CD4-positive, alpha-beta T cell (primary cell): ENCODE measurements at places on chromosomes 7 and 10.

GRCh38 chr7:34260279-34260678, 354.9 kb downstream of the BMPER start:
- DNase-seq: no peak

- no peak for DNase-seq
These were observed 17.9 kb downstream of the PFKFB3 start for GRCh38 chr10:6220418-6221191.

GRCh38 chr7:134770676-134771075, 8.8 kb upstream of the CALD1 start:
- no peak for DNase-seq

DNA sequence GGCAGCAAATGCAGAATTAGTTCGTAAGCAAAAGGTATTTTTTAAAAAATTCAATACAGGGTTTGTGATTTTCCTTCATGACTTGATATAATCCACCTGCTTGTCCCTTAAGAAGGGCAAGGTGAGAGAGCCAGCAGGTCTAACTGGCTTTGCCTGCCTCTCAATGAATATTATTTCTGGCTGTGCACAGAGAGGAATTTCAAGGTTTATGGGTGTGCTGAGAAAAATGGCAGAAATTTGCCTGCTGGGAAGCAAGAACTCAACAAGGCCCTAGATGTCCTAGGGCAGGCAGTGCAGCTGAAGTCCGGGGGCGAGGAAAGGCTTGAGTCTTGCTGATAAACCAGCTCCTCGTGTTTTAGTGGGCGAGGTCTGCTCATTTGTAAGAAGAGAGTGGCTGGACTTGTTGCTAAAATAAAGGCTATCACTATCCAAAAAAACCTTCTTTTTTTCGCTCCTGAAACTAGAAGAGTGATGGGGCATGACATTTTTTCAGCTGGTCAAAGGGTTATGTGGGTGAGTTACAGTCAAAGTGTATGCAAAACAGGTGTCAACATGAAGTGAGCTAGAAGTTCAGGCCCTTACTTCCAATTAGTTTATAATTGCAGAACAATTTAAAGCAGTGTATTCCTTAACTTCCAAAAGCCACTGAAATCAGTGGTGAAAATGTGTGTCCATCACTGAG, 385.8 kb upstream of the KLF6 start:
- no peak for DNase-seq

DNA sequence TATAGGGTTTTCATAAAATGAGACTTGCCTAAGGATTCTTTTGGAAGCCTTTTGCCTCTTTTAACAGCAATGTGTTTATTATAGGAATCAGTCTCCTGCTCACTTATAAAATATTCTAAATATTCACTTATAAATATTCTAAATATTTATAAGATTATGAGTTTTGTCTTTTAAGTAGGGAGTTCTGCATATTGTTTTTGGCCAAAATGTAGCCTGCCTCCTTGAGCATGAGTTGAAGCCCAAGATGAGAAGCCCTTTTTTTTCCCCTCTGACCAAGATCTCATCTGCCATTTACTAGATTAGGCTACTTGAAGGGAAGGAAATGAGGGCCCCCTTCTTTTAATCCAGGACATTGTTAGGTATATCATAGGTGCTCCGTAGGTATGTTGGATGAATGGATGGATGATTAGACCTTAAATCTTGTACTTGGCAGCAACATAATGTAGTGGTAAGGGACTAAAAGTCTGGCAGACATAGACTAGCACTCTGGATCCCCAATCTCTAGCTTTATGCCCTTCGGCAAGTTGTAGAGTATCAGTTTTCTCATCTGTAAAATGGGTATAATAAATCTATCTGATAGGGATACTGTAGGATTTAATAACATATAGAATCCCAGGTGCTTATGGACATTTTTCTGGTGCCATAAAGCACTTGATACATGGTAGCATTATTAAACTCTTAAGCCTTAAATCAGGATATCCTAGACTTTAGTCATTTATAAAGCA, 59.1 kb downstream of the ARID5B start:
- DNase-seq: no peak

DNA sequence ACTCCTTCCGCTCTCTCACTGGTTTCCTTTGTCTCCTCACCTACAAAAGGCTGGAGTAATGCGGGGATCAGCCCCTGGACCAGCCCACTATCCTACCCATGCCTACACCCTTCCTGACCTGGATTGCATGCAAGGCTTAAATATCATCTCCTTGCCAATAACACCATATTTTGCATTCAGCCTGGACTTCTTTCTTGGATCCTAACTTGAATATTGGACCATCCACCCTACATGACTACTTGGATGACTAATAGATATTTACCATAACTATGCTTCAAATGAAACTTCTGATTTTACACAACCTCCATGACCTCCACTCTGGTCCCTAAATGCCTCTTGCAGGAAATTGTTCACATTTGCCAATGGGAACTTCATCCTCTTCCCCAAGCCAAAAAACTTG, 188.3 kb upstream of the AKR1E2 start:
- no peak for DNase-seq

DNA sequence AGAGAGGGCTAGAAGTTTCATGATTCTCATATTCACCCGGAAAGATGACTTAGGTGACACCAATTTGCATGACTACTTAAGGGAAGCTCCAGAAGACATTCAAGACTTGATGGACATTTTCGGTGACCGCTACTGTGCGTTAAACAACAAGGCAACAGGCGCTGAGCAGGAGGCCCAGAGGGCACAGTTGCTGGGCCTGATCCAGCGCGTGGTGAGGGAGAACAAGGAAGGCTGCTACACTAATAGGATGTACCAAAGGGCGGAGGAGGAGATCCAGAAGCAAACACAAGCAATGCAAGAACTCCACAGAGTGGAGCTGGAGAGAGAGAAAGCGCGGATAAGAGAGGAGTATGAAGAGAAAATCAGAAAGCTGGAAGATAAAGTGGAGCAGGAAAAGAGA, 5.3 kb downstream of the GIMAP4 start:
- DNase-seq: no peak

DNA sequence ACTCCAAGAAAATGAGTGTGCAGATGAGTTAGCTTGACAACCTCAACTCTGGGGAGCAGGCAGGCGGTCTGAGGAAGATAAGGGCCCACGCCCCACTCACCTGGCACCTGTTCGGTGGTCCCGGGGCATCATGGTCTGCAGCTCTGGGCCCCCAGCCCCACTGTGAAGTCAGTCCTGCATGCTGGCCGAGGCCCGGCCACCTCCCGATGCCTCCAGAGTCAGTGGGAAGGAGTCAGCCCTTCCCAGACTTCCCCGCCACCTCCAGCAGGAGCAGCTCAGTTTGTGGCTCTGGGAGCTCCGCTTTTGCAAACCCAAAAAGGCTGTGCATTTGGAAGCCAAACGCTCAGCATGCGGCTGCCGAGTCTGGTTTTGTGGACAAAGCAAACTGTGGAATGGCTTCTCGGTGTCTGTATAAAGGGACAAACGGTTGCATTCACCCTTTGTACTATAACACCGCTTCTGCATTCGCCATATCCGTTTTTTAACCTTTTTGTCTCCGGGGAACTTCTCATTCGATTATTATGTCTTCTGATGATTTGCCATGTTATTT, 167.3 kb downstream of the CCDC3 start:
- no peak for DNase-seq

DNA sequence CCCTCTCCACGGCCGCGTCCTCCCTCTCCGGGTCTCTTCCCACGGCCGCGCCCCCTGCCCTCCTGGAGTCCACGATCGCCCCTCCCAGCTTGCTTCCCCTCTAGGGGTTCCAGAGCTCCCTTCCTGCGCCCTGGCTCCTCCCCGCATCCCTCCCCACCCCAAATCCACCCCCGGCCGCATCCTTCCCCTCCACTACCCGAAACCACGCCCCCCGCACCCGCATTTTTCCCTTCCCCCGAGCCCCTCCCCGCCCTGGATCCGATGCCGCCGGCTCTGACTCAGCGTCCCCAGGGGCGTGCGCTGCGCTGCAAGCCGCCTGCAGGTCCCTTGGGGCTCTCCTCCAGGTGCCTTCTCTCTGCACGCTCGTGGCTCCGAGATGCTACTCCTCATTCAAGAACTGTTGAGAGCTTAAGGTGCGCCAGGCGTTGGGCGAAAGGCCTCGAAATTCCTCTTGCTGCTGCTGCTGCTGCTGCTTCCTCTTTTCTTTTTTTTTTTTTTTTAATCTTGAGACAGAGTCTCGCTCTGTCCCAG, 372 bp upstream of the TMEM130 start:
- DNase-seq: peak; percentile 75

DNA sequence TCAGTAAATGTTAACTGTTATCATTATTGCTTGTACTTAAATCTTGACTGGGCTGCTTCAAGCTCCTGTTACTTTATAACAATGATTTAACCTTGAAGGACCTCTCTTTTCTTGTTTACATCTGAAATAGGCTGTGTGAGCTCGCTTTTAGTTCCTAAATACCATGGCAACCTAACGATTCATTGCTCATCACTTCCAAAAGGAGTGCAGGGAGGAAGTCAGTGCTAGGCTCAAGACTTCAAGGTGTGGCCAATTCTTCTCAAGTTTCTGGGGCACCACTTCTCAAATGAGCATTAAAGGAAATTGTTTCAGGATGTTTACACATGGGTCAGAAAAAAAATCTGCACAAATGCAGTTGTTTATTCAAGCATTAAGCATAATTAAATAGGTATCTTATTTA, 284.2 kb downstream of the MTERF1 start:
- DNase-seq: no peak

DNA sequence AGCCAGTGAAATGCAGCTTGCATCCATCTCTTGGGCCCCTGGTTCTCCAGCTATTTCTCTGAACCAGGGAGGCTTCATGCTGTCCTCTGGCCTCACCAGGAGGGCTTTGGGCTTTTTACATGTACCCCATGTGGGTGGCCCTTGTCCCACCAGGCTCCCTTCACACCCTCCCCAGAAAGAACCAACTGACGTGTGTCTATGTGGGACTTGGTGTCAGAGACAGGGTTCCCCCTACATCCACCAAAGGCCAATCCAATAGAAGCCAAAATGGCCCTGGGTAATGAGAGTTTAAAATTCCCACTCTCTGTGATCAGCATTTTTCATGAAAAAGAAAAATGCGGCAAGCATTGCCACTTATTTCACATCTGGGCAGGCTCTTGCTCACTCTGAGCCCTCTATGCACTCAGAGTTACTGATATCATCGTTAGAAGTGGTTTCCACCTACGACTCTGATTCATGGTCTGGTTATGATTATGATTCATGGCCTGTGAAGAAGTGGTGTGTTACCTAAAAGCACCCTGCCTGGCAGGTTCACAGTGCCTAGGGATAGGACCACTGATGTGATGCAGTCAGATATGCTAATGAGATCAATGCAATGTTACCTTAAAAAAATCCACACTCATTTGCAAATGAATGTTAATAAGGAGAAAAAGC, 133.5 kb downstream of the BUB3 start:
- DNase-seq: no peak

DNA sequence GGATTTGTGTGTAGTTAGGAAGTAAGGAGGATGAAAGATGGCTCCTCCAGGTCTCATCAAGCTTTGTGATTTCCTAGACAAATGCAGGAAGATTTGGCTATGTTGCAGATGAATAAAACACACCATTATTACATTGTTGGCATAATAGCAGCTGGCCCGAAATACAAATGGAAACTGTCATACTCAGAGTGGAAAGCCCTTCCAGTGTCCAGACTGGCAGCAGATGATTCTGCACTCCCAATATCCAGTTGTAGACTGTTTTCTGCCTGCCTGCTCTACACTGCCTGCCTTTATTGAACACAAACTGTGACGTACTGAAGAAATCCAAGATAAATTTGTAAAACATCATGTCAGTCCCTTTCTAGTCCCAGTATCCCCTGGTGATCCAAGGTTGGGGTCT, 99.7 kb upstream of the FZD1 start:
- no peak for DNase-seq

GRCh38 chr10:24873281-24873683, 79.1 kb downstream of the PRTFDC1 start:
- DNase-seq: no peak

DNA sequence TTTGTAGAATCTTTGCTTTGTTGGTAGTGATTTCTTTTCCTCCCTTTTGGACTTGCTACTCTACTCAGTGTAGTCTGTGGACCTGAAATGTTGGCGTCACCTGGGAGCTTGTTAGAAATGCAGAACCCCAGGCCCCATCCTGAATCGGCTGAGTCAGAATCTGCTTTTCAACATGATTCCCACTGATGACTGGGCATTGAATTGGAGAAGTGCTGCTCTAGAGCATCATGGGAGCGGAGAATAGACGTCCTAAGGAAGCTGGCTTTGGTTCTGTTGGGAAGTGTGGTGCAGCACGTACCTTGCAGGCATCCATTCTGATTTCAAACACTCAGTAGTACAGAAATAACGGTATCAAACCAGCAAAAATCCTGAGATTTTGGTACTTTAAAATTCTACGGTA, 54.7 kb downstream of the RBM33 start:
- no peak for DNase-seq

GRCh38 chr10:77077316-77077945, 560.2 kb downstream of the KCNMA1 start:
- no peak for DNase-seq

GRCh38 chr10:126233182-126234148, 154.8 kb downstream of the ADAM12 start:
- DNase-seq: no peak

DNA sequence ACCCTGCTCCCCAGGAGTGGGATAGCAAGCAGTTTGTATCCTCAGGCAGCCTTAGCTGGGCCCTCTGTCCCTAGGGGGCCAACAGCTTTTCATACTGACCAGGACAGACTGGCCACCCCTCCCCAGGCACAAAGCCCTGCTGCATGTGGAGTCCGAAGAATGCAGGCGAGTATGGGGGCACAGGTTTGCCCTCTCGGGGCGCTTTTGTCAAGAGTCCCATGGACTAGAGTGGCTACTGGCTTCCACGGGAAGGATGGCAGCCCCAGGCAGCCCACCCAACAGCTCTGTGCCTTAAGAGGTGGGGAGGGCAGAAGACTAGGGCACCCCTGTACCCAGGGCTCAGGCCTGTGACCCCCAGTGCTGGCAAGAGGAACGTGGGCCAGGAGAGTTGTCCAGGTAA, 10.7 kb downstream of the CXCL12 start:
- no peak for DNase-seq

GRCh38 chr10:29217292-29217738, 71.6 kb upstream of the LYZL1 start:
- no peak for DNase-seq

DNA sequence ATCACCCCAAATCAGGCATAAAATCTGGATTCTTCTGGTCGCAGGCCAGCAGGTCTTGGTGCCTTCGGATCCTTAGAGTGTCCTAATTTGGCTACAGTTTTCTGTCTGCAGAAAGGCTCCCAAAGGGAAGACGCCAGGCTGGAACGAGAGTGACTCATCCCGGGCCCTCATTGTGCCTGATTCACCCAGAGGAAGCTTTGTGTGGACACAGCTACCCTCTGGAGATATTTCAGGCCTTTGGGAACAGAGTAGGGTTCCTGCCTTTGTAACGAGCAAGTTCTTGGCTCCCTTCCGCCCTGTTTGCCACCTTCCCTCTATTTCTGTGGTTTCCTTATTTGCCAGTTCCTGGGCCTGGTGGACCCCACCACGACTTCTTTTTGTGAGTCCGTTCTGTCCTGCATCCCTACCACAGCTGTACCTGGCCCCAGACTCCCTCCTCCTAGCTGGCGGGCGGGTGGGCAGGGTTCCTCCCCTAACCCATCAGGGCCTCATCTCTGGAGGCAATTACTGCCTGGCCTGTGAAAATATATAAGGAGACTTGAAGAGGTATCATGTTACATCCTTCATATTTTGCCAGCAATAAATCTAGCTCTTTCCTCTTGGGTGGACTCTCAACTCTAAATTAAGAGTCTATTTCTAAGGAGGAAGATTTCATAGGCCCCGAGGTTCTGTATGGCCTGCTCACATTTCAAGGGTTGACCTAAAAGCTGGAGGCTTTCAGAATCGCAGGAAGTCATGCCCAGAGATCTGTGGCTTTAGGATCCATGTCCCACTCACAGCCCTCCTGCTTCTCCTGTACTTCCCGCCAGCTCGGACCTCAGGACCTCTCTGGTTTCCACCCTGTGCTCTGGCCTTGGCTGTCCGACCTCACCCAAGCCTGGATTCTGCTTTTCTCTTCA, 219.2 kb upstream of the ZNF32 start:
- DNase-seq: peak; percentile 2
